ENCODE measurements at places on chromosomes 1 and 21. TPM values are rescaled to one million over a fixed set of nuclear protein-coding genes. Genes with fewer than 3 reads are reported as not detected.

GRCh38 chr1:222068101-222068500 is 326.2 kb upstream of the DUSP10 start:
- DNase-seq: no peak

DNA sequence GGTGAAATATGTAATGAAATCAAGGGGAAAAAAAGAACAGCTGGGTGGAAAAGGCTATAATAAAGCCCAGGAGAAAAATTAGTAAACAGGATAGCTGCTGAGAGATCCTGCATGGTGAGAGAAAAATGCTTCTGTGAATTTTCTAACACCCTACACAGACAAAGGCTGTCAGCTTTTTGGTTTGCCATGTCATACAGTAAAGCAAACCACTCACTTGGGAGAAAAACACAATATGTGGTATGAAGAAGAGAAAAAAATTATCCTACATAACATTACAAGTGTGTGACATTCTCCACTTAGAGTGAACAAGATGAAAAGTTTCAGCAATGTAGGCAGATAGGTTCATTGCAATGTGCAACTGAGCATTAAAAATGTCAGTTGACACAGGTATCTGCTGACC is 133.6 kb downstream of the PLPPR4 start:
- no peak for DNase-seq

GRCh38 chr1:152858062-152858461 is 1.7 kb upstream of the LCE7A start:
- no peak for DNase-seq

GRCh38 chr21:46560568-46561444 is 44.1 kb downstream of the S100B start:
- DNase-seq: no peak

DNA sequence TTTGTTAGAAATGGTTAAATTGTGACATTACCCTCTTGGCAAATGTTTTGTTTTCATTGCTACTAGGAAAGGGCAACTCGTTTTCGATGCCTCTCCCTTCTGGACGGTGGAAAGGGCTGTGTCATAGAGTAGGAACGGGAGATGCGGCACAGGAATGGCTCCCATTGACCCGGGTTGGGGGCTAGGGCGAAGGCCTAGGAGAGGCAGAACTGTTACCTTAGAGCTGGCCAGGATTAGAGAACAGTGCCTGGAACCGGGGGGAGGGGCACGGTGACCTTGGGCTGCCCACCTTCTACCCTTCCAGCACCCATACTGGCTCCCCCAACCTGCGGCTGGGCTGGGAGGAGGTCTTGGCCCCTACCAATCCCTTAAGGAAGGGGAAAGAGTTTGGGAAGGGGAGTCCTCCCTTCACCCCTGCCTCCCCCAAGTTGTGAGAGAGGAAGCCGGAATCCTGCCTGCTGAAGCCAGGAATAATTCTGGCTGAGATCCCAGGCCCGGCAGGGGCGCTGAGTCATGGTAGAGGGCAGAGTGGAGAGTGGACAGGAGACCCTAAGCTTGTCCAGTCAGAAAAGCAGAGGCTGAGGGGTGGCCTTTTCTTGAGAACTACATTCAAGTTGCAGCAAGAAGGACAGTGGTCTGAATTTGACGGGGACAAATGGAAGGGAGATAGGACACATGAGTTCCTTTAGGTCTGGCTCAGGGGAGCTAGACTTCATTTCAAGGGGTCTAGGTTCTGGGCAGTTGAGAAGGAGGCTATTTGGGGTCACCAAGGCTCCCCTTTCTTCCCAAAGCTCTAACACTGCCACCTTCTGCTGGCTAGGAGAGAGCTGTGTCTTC is 8.2 kb downstream of the LMNA start:
- DNase-seq: no peak

DNA sequence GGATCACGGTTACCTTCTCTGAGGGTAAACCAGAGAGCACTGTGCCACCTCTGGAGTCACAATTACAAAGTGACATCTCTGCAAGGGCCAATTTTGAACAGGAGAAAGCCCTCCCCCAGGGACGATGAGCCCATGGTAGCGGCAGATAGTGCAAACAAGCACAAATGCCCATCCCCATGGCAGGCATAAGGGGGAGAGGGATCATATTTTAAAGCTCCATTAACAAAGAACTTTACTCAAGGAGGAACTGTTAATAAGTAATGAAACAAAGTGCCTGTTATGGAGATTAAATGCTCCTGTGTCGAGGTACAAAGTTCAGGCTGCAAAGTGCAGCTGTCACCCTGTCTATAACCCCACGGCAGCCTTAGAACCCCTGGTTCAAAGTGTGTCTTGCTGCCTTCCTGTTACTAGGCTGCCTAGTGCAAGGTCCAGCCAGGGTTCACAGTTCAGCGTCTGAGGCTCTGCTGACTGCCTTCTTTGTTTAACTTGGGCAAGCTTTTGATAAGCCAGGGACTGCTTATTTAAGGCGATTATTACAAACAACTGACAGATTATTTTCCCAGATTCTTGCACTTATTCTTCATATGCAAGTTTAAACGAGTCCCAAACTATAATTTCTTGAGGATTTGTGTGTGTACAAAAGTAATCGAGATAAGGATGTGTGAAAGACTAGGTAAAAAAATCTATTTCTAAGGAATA is 75.7 kb upstream of the NRIP1 start:
- no peak for DNase-seq

GRCh38 chr1:10755970-10756521 is 40.4 kb downstream of the CASZ1 start:
- DNase-seq: peak; percentile 29

- no peak for DNase-seq
Observed at GRCh38 chr1:31412732-31413404, at the start of gene SERINC2. Gene SERINC2 (plus strand): TSS chr1:31413213. CDS start chr1:31413266, 53 bp downstream.

DNA sequence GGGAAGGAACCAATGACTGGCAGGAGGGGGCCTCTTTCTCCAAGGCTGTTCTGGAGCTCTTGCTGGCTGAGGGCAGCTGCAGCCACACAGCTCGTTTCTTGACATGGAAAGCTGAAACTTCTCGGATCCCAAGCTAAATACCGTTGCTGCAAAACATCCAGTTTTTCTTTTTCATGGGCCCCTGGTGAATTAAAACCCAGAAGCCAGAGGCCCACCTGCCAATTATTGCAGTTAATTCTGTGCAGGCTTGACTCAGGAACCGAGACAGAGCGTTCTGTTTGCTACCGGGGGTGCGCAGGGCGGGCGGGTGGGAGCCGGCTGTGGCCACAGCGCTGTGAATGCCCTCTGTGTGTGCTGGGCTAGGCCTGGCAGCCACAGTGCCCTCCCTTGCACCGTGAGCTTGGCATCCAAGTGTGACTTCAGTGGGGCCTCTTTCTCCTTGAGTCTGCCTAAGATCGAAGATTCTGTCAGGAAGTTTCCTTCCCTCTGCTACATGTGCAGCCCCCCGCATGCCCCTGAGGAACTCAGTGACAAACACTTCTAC is 19.9 kb upstream of the KCNE2 start:
- no peak for DNase-seq

DNA sequence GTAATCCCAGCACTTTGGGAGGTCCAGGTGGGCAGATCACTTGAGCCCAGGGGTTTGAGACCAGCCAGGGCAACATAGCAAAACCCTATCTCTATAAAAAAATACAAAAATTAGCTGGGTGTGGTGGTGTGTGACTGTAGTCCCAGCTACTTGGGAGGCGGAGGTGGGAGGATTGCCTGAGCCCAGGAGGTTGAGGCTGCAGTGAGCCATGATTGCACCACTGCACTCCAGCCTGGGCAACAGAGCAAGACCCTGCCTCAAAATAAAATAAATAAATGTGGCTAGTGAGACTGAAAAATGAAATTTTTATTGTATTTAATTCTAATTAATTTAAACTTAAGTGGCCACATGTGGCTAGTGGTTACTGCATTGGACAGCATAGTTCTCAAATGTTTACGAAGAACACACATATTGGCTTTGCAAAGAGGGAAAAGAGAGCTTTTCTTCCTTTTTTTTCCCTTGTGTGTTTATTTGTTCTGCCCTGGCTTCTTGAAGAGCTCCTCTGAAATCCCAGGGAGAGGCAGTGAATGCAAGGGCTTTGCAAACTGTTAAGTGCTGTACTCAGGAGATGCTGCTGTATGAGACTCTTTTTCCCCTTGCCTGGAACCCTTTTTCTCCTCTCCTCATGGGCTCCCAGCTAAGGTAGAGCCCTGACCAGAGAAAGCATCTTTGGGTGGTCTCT is 59.0 kb upstream of the RPL11 start:
- no peak for DNase-seq

- DNase-seq: no peak
Observed at GRCh38 chr1:17880449-17880848, 125.3 kb downstream of the ACTL8 start.

- DNase-seq: no peak
Observed at GRCh38 chr1:954927-955326, 4.1 kb downstream of the NOC2L start.

- DNase-seq: no peak
Observed at GRCh38 chr1:42965378-42965777, 6.7 kb upstream of the SLC2A1 start.

- DNase-seq: no peak
Observed at GRCh38 chr21:29610779-29611360, 312.1 kb downstream of the BACH1 start.

- no peak for DNase-seq
Observed at GRCh38 chr21:29396951-29397455, 98.3 kb downstream of the BACH1 start.

DNA sequence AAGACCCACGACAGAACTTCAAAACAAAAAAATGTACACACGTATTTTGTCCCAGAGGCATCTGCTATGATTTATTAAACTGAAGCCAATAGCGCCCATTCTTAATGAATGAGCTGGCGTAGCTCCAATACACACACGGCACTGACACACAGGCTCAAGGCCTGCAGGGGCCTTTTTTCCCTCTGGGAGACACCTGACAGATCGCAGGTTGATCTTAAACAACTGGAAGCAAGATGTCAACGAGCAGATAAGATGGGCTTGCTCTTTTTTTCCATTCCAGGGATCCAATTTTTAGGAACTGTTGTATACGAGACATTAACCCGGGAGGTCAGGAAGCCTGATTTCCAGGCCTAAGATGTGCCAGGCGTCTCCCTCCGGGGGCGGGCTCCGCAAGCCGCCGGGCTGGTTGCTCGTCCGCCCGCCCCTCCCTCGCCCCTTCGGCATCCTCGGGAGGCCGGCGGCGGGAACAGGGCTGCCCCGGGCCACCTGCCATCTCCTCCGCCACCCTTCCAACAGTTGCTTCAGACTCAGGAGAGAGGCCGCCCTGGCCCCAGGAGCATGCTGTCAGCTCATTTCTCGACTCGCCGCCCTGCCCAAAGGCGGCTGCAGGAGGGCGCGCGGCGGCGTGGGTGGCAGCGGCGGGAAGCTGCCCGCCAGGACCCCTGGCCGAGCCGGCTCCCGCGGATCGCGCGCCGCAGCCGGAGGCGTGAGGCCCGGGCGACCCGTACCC is 735 bp downstream of the TTC13 start:
- DNase-seq: no peak

DNA sequence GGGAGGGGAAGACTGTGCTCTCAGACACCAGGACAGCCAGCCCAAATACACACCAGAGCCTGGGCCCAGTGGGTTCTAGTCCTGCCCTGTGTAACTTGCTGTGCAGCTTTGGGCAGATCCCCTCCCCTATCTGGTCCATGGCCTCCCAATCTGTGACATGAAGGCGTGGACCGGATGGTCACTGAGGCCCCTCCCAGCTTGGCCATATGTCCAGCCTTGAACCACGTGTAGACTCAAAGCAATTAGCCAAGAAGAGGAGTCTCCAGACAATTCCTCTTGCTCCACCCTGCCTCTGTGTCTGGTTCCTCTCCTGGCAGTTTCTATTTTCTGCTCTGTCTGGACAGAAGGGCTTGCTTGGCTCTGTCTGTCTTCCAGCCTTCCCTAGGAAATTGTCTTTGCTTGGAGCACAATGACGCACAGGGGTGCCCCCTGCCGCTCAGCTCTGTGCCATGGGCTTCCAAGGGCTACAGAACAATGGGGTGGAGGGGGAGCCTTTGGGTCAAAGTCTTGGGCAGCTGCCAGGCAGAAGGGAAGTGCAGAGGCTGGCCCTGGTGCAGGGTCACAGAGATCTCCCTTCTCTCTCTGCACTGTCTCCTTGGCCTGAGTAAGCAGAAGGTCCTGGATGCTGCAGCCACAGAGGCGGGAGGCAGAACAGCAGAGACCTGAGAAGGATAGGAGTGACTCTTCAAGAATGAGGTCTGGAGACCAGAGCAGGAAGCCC is 66.1 kb downstream of the TENT5C start:
- DNase-seq: no peak

DNA sequence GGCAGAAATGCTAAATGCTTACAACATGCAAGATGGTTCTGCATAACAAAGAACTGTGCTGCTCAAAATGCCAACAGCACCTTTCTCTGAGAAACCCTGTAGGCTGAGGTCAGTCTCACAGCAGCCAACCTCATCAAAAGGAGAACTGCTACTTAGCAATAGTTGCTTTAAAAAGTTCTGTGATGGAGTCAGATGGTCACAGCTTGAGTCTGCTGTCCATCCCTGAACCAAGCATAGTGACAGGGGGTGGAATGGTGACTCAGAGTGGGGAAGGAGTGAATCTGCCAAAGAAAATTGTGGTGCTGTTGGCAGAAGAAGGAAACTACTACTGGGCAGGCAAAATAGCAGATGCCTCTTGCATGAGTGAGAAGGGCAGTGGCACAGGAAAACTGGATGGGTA is 106.0 kb upstream of the FAM78B start:
- no peak for DNase-seq

- DNase-seq: no peak
Observed at GRCh38 chr1:230542681-230543080, 99.6 kb upstream of the COG2 start.

The IGSF3 gene
- total RNA-seq: 34.8 TPM

The PRKCZ gene
- total RNA-seq: 37.0 TPM

The ANKRD65 gene
- 1.4 TPM for total RNA-seq

The KRTAP10-11 gene
- total RNA-seq: not detected

The DPM3 gene
- 74.9 TPM for total RNA-seq

The HHAT gene
- 12.9 TPM for total RNA-seq
